D341Med (cell line): ENCODE measurements at places on chromosomes 16 and 17.
A peak's percentile ranks its signal among the peaks of the same experiment; 100 is the strongest.

- no peak for DNase-seq
Observed at GRCh38 chr16:85635545-85636140, 22.5 kb downstream of the GSE1 start.

DNA sequence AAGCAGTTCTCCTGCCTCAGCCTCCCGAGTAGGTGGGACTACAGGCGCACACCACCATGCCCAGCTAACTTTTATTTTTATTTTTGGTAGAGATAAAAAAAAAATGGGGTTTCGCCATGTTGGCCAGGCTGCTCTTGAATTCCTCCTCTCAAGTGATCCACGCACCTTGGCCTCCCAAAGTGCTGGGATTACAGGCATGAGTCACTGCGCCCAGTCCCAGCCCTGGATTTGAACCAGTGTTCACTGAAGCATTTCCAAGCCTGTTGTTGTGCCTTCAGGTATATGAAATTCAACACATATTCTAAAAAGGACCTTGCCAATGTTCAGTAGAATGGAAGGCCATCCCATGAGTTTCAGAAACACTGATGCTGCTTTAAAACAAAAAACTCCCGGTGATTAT is 165.3 kb downstream of the SLC39A11 start:
- no peak for DNase-seq

GRCh38 chr17:36133602-36134236 is 30.1 kb downstream of the CCL4 start:
- peak; percentile 10 for DNase-seq

DNA sequence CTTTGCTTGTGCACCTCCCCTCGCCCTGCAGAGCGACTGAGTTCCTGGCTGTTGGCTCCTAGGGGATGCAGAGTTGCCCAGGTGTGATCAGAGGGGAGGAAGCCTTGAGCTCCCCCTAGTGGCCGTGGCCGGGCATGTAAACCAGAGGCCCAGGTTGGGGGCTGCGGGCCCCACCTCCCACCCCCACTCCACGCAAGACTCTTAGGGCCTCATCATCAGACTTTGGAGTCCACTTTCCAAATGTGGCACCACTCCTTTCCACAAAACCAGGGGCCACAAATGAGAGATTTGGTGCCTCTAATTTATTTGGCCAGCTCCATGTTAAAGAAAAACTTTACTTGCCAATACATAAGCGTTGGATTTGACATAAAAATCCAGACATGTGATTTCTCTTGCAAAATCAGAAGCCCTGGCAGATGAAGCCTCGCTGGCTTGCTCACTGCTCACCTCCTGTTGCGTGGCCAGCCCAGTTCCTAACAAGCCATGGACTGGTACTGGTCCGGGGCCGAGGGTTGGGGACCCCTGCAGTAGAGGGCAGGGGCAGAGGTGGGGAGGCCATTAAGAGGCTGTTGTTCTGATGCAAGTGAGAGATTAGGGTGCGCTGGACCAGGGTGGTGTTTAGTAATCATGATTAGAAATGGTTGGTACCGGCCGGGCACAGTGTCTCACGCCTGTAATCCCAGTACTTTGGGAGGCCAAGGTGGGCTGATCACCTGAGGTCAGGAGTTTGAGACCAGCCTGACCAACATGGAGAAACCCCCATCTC is 28.7 kb upstream of the GAS7 start:
- peak; percentile 36 for DNase-seq

GRCh38 chr17:76417499-76418143 is 33.2 kb downstream of the SPHK1 start:
- no peak for DNase-seq

GRCh38 chr17:40451420-40451819 is 8.2 kb downstream of the IGFBP4 start:
- DNase-seq: peak; percentile 37

GRCh38 chr17:41498276-41498675 is 7.1 kb downstream of the KRT13 start:
- DNase-seq: no peak

DNA sequence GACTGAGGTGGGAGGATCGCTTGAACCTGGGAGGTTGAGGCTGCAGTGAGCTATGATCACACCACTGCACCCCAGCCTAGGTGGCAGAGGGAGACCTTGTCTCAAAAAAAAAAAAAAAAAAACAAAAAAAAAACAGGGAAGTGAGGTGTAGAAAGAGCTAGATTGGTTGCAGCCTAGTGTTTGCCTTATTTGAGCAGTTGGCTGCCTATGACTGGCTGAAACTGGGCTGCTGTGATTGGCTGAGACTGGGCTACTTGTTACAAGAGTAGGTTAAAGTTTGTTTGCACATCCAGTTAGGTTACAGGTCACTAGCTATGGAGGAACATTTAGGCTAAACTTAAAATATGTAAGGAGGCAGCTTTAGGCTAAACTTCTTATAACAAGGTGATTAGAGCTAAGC is 5.7 kb downstream of the DHRS7B start:
- no peak for DNase-seq

- DNase-seq: no peak
Observed at GRCh38 chr17:79117905-79118487, 43.4 kb downstream of the ENGASE start.
